ENCODE measurements at places on chromosomes 5 and 9.

- no peak for DNase-seq
Observed at GRCh38 chr9:95509851-95510708, 6.7 kb downstream of the PTCH1 start.

GRCh38 chr5:67378256-67378655, 181.7 kb upstream of the CD180 start:
- no peak for DNase-seq

DNA sequence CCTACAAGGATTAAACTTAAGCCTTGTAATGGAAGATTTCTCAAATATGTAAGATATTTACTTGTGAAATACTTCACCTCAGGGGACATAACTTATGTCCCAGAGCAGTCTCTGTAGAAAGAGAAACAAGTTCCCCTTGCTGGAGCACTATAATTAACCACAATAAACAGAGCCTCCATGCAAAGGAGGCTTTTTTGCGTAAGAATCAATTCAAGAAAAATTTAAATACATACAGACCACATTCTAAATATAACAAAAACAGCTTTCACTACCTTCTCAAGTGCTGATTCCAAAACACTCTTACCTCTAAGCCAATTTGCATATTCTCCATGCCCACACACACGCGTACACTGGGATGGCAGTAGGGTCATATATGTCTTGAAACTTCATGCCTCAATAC, 30.7 kb upstream of the CCNB1 start:
- no peak for DNase-seq

DNA sequence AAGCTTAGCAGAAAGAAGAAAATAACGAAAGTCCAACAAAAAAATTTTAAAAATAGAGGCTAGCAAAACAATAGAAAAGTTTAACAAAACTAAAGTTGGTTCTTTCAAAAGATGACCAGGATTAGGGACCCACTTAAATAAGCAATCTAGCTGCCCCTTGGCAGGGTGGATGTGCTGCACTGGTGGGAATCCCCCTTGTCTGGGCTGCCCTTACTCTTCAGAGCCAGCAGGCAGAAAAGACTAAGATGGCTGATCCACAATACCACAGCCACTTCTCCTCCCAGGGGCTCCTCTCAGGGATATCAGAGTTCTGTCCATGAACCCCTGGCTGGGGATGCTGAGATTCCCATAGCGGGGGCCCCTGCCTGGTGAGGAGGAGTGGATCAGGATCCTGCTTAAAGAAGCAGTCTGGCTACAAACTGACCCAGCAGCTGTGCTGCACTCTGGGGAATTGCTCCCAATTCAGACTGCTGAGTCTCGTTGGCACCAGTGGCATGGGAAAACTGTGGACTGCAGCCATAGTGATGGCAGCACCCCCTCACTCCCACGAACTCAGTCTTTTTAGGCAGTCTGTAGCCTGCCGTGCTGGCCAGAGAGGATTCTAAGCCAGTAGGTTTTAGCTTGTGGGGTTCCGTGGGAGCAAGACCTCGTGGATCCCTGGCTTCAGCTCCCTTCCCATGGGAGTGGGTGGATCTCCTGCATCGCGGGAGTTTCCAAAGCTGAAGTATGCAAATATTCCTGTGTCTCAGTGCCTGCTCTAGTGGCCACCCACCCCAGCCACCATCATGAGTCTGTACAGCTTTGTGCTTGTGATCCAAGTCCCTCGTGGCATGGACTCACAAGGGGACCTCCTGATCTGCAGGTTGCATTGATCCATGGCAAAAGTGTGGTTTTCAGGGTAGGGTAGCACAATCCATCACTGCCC, 2.9 kb upstream of the INSL6 start:
- DNase-seq, result no peak

DNA sequence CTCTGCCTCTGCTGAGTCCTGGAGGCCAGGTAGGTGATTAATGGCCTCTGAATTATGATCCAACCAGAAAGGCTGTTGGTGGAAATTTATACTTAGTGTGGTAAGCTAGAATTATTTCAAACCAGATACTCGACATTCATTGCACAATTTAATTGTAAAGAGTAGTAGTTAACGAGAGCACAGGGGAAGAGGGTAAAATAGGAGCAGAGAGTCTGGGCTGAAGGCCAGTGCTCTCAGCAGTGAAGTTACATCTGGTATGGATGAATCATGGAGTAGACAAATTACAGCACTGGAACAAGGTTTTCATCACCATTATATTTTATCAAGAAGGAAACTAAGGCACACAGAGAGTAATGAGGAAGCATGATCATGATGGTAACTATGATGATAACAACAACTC, 92.5 kb downstream of the TLR4 start:
- DNase-seq, result no peak

GRCh38 chr9:72982146-72982799, 29.4 kb upstream of the ALDH1A1 start:
- DNase-seq, result no peak

GRCh38 chr9:3290231-3290840, 235.5 kb downstream of the RFX3 start:
- DNase-seq, result no peak

GRCh38 chr5:149441194-149441753, 62.2 kb upstream of the IL17B start:
- DNase-seq, result no peak

DNA sequence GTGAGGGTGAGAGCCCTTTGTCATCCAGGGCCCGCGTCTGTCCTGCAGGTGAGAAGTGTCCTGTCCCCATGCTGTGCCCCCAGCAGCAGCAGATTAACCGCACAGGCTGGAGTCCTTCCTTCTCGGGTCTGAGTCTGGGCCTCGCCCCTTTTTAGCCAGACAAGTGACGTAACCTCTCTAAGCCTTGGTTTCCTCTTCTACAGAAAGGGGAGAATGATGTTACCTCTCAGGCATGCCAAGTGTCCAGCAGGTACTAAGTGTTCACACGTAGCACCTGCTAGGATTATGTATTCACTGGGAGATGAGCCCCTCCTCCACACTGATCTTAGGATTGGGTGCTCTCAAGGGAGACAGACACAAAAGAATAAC, 6.9 kb downstream of the NEURL1B start:
- DNase-seq, result no peak

DNA sequence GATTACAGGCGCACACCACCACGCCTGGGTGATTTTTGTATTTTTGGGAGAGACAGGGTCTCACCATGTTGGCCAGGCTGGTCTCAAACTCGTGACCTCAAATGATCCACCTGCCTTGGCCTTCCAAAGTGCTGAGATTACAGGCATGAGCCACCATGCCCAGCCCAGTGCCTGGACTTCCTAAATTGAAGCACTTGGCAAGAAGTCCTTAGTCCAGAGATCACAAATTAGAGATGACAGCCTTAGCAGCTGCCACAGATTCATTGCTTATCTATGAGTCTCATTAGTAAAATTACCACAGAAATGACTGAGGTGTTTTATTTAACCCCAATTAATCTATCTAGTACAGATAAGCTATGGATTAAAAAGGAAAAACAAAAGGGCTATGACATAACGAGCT, 19.2 kb downstream of the EFCAB9 start:
- DNase-seq, result no peak

DNA sequence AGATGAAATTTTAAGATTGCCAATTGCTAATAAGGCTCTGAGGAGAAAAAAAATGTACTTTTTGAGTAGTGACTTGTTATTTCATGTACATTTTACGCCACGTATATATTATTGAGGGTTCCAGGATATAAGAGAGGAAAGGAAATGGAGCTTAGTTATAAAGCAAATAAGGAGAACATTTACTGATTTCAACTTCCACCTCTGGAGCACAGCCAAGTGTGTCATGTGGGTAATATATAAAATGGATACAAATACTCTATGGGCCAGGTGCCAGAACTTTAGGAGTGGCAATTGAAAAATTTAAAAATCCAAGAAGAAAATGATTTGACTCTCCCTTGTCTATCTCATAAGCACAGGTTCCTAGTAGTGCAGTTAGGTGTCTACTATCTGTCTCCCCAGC, 45.0 kb upstream of the VLDLR start:
- no peak for DNase-seq

GRCh38 chr5:132207778-132208177, 19.9 kb downstream of the P4HA2 start:
- no peak for DNase-seq

DNA sequence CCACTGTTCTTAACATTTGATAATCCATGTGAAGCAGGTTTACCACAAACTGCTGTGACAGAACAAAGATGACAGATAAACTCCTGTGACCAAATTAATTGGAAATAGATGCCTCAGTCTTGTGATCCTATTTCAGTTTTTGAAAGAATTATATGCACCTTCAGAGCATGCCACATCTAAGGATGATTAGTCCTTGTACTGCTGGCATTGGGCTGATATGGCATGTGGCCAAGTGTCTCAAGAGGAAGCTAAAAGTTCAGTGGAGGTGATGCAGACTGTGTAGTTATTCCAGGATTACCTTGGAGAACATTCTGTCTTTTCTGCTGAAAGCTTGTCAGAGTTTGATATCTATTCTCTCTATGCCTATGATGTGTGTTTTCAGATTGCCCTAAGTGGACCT, 314.4 kb upstream of the EFNA5 start:
- DNase-seq, result no peak

DNA sequence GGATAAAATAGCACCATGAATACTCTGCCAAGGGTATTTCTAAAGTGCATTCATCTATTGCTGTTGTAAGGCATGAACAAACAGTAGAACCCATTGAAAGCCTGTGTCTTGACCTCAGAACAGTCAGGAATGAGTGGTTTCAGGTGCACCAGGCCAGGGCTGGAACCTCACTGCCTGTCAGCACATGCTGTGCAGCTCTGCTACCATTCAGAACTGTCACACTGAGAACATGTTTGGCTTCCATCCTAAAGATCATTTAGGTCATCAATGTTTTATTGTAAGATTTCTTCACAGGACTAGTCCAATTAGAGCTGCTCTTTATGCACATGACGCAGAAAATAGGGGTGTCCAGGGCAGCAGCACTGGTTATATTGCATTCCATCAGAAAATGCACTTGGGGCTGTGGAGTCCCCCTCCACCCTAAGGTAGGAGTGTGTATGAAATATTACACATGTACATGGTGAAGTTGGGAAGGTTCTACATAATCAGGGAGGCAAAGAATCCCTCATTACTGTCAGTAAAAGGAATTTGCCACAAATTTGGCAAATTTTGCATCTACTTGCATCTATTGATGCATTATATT, 408.0 kb downstream of the CTNND2 start:
- DNase-seq, result no peak

- no peak for DNase-seq
Observed at GRCh38 chr9:112507001-112507680, 20.5 kb downstream of the KIAA1958 start.

- no peak for DNase-seq
Observed at GRCh38 chr5:100900142-100900795, 2.8 kb downstream of the ST8SIA4 start.

- DNase-seq, result no peak
Observed at GRCh38 chr5:149677731-149678130, 52.4 kb upstream of the PPARGC1B start.

GRCh38 chr5:1441166-1441865, 3.9 kb downstream of the SLC6A3 start:
- no peak for DNase-seq

- DNase-seq, result no peak
Observed at GRCh38 chr9:19269582-19269981, 39.1 kb downstream of the DENND4C start.

GRCh38 chr5:179181988-179182387, 121.8 kb downstream of the ZNF354C start:
- DNase-seq, result no peak

DNA sequence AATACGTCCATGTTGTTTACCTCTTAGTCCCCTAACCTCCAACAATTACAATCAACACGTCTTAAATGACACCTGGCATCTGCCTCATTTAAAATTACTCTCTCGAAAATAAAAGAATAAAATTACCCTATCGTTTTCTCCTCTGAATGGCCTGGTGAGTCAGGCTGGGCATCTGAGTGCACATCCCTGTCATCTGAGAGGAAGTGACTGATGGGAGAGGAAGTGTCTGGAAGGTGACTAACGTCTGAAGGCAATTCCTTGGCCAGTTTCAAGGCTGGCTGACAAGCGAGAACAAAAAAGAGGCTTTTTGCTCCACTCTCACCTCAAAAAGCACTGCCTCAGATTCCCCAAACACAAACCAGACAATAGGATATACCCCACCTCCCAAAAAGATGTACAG, 57.7 kb downstream of the MAPKAP1 start:
- DNase-seq, result peak; percentile 38

GRCh38 chr9:100465274-100465673, 7.7 kb upstream of the TMEFF1 start:
- DNase-seq, result no peak

GRCh38 chr5:57891443-57891842, 408.8 kb upstream of the ACTBL2 start:
- DNase-seq, result no peak

DNA sequence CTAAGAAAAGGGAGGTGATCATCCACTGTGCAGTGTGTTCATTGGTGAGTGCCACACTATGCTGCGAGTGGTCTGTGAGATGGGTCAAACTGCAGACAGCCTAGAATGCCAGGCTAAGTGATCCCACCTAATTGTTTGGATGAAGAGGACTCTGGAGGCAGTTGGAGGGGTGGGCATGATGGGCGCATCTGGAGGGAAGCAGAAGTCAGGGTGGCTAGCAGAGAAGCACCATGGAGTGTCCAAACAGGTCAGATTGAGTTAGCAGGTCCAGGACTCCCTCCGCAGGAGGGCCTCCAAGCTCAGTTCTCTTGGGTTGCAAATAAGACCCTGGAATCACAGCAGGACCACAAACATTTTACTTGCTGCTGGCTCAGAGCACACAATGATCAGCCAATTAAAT, 19.9 kb upstream of the ANGPTL2 start:
- no peak for DNase-seq

DNA sequence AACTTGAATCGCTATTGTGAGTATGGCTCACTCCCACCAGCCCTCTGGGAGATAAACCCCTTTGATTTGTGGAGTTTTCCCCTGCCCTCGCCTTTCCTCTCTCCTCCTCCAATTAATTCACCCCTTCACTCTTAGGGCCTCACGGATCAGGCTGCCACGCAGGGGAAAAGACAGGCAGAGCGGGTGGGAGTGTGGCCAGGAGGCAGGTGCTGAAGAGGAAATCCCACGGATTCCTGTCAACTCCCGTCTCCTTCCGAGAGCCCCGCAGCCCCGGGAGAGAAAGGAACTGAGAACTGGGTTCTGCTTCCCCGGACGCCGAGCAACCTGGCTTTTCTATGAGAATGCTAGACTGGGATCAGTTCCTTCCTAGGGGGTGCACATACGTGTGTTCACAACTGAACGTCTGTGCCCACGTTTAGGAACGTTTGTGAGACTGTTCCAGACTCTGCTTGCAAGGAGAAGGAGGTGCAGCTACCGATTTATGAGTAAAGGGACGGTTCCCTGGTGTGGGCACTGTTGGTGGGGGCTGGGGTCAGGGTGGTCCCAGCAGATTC, 314.5 kb upstream of the TLE4 start:
- no peak for DNase-seq

GRCh38 chr5:97193355-97193688, 10.3 kb upstream of the RIOK2 start:
- no peak for DNase-seq

- DNase-seq, result no peak
Observed at GRCh38 chr9:84374013-84374412, 33.5 kb upstream of the SLC28A3 start.

DNA sequence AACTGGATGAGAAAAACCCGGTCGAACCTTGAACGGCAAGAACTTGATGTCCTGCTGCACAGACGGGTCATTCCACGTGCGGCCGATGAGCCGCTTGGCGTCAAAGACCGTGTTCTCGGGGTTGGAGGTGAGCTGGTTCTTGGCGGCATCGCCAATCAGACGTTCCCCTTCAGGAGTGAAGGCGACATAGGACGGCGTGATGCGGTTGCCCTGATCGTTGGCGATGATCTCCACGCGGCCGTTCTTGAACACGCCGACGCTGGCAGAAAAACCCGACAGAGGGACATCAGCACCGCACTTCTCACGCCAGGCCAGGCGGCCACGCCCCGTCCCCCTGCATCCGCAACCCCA, 519 bp downstream of the HSPA5 start:
- peak; percentile 57 for DNase-seq
